Mucosa of descending colon (tissue), 3 donors: ENCODE measurements at places on chromosomes 2 and 18. TPM values are rescaled to one million over a fixed set of nuclear protein-coding genes. Genes with fewer than 3 reads are reported as not detected.

The LAMA1 gene
- total RNA-seq: 2.7 TPM

DNA sequence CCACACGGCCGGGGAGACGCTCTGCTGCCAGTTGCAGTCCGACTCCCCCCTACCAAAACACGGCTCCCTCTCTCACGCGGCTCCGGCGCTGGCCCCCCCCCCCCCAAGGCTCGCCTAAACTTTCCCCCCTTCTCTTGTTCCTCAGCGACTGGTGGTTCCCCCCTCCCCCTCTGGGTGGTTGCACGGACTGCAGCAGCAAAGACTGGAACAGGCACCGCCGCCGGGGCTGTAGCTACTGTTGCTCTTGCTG, 281 bp downstream of the XPO1 start:
- DNase-seq: no peak

- no peak for DNase-seq
These were observed 36.2 kb downstream of the TNFRSF11A start for GRCh38 chr18:62361288-62361687.

DNA sequence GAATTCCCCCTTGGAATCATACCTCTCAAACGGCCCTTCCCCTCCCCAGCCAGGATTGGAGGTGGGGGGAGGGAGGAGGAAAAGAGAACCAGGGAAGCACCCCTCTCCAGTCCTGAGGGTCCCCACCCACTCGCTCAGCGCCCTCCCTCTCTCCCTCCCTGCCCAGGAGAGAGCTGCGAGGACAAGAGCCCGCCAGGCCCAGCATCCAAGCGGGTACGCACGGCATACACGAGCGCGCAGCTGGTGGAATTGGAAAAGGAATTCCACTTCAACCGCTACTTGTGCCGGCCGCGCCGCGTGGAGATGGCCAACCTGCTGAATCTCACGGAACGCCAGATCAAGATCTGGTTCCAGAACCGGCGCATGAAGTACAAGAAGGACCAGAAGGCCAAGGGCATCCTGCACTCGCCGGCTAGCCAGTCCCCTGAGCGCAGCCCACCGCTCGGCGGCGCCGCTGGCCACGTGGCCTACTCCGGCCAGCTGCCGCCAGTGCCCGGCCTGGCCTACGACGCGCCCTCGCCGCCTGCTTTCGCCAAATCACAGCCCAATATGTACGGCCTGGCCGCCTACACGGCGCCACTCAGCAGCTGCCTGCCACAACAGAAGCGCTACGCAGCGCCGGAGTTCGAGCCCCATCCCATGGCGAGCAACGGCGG, 14.4 kb downstream of the HOXD3 start:
- no peak for DNase-seq

DNA sequence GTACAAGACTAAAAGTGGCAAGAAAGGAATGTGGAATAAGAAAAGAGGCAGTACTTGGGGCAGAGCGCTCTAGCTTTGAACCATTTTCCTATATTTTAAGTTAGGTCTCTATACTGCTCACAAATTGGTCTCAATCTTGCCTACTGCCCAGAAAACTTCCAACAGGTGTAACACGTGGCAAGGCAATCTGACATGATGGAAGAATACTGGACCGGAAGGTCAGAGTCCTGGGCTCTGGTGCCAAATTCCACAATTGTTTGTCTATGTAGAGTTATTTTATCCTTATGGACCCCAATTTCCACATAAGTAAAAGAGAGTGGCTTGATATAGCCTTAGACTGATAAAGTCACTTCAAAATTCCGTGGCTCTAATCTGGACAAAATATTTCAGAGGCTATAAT, 28.9 kb downstream of the NHEJ1 start:
- DNase-seq: no peak
